ENCODE measurements at places on chromosomes 6 and 20.

- no peak for DNase-seq
These were observed 368.4 kb upstream of the MAP3K7 start for GRCh38 chr6:90955246-90955645.

- no peak for DNase-seq
These were observed 49.7 kb downstream of the JPH2 start for GRCh38 chr20:44137266-44137801.

GRCh38 chr6:1801401-1801800 is 191.7 kb downstream of the FOXC1 start:
- no peak for DNase-seq

- no peak for DNase-seq
These were observed 127.5 kb downstream of the CDKAL1 start for GRCh38 chr6:20661721-20662120.

- no peak for DNase-seq
These were observed 171.8 kb upstream of the LAMA2 start for GRCh38 chr6:128711149-128711548.

GRCh38 chr6:10256113-10256690 is 158.7 kb downstream of the TFAP2A start:
- no peak for DNase-seq

DNA sequence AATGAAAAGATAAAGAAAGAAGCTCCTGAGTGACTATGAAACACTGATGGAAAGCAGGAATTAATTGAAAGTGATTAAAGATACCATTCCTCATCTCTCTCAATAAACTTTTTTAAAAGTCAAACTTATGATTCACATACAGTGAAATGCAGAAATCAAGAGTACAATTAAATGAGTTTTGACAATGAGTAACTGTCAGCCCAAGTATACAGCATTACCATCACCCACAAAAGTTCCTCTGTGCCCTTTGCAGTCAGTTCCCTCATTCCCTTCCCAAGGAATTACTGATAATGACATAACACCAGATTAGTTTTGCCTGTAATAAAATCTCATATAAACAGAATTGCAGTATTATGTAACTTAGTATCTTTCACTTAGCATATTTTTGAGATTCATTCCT is 44.5 kb downstream of the ATG5 start:
- DNase-seq, result no peak

- DNase-seq, result no peak
These were observed 89.4 kb upstream of the PAK5 start for GRCh38 chr20:9928281-9928737.

DNA sequence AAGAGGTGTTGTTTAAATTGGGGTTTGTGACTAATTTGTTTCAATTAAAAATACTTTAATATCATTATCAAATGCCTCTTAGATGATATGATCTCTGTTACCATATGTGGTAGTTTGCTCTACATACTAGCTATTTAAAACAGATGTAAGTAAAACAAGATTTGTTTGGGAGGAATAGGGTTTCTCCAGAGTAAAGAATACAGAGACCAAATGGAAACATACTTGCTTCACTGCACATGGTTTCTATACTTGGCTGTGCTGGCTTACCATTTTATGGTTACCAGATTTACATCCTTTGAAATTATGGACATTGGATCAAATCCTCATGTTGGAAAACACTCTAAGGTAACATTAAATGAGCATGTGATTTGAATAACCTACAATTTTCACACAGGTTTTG is 588.3 kb downstream of the CD109 start:
- no peak for DNase-seq

DNA sequence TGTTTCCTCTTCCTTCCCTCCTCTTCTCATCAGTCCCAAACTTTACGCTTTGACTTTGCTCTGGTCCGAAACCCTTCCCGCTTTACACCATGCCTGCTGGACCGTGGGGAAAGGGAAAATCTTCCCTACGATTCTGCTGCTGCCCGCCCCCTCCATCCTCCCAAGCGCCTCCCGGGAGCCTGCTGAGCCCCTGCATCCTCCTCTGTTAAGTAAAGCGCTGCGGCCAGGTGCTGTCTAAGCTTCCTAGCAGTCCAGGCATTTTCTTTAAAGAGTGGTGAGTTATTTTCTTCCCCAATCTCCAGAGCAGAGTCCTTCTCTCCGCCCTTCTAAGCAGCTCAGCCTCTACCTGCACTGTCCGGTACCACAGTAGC is 376.3 kb downstream of the RNGTT start:
- no peak for DNase-seq

- DNase-seq, result peak; percentile 43
These were observed 70.7 kb upstream of the PRSS16 start for GRCh38 chr6:27176523-27177484.

DNA sequence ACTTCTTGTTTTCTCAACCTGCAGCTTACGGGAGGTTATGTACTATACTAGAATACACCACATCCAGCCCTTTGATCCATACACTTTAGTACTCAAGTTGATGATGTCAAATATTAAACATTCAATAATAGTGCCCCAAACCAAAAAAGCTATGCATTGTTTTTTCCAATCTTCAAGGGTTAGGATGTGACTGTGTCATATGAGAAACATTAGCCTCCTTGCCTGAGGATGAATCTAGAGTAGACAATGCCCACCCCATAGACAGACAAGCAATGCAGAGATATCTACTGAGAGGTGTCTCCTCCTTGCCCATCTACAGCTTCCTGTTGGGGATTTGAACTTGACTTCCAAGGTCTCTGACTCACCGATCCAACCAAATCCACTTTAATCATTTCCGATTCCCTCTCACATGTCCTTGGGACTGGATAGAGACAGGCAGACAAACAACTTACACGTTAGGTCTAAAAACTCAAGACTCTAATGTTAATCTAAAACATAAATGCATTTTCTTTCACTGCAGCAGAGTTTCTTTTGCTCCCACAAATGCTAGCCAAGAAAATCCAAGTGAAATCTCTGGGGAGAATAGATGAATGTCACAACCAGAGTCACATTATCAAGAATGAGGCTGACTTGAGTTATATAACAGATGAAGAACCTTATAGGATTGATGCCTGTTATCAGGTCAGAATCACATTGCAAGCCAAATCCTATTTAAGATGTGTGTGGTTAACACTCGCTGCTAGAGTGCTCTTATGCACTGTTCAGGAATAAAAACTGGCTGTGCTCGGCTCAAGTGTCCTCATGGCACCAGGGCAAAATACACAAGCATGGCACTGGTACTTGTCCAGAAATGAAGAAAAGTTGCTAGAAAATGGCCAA is 75.5 kb upstream of the TNFAIP3 start:
- DNase-seq, result no peak

- DNase-seq, result no peak
These were observed 462.5 kb downstream of the CDH26 start for GRCh38 chr20:60420676-60421229.

- no peak for DNase-seq
These were observed 229.2 kb downstream of the PHF3 start for GRCh38 chr6:63864671-63865318.

GRCh38 chr6:162234631-162235030 is 492.9 kb downstream of the PRKN start:
- DNase-seq, result no peak

DNA sequence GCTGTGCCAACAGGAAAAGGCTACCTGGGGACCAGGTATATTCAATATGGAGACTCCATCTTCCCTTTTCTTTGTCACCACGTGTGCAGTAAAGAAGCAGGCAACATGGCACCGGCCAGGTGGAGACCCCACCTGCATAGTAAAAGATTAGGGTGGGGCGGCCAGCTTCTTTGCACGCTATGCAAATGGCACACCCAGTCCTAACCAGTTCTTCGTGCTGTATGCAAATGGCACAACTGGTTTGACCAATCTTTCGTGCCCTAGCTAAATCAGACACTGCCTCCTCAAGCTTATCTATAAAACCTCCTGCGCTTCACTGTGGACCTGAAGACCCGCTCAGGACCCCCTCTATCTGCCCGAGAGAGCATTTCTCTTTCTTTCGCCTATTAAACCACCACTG is 88.8 kb upstream of the EZR start:
- DNase-seq, result no peak

- no peak for DNase-seq
These were observed 306.7 kb downstream of the PLCB1 start for GRCh38 chr20:8438748-8439147.

GRCh38 chr20:37726971-37727956 is 33.4 kb downstream of the CTNNBL1 start:
- no peak for DNase-seq

- no peak for DNase-seq
These were observed 41.3 kb upstream of the DDR1 start for GRCh38 chr6:30842754-30843610.

- no peak for DNase-seq
These were observed 15.4 kb downstream of the PNISR start for GRCh38 chr6:99409672-99410071.

DNA sequence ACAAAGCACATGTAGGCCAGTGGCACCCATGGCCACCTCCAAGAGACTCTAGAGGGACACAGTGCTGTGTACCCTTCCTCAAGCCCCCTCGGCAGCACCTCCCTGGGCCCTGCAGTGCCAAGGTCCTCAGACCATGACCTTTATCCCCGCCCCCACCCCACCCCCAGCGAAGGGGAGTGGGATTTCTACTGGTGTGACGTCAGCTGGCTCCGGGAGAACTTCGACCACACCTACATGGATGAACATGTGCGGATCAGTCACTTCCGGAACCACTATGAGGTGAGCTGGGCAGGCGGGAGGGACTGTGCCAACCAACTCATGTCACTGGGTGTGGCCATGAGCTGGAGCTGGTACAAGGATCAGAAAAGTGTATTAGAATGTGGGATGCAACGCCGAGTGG is 38.0 kb downstream of the TTLL9 start:
- no peak for DNase-seq

DNA sequence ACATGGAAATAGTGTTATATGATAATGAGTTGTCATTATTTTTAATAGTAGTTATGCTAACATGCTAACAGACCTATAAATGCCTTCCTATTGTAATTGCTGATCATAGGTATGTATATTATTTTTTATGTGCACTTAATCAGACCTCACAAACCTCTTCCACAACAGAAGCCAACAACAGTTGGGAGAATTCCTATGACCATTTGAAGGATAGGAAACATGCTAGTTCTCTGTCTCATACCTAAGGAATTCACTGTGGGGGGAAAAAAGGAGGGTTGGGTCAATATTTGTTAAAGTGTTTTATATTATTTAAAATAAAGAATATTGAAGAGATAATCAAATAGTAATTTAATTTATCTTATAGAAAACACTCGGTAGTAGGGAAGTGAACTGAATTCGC is 990.9 kb downstream of the EPHA7 start:
- DNase-seq, result no peak

DNA sequence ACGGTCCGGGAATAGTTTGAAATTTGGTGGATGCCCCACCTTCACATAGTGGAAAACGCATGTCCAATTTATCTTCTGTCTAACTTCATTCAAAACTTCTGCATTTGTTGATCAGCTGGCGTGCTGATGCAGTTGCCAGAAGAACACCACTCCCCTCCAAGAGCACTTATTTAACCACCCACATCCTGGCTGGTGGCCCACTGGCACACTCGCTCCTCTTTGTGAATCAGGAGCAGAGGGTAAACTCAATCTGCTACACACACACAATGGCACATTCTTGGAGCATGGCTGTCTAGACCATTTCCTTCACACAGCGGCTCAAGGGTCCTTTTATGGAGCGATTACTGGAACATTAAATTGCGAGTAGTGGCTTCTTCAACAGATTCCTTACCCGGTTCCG is 55.1 kb upstream of the CEP162 start:
- DNase-seq, result no peak

DNA sequence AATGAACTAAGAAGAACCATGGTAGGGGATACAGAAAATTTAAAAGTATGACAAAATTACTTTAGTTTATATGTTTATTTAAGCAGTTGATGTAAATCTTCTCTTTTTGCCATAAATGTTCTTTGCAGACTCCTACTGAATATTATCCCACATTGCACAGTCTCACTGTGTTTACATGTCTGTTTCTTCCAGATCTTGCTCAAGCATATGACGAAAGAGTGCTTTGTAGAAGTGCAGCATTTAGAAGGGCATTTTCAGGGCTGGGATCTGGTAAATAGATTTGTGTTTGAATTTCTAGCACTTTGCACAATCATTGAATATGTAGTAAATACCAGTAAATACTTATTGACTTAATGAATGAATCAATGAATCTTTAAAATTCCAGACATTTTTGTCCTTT is 152.0 kb upstream of the EPHA7 start:
- no peak for DNase-seq

GRCh38 chr6:140661691-140662090 is 1287.2 kb upstream of the CITED2 start:
- no peak for DNase-seq

DNA sequence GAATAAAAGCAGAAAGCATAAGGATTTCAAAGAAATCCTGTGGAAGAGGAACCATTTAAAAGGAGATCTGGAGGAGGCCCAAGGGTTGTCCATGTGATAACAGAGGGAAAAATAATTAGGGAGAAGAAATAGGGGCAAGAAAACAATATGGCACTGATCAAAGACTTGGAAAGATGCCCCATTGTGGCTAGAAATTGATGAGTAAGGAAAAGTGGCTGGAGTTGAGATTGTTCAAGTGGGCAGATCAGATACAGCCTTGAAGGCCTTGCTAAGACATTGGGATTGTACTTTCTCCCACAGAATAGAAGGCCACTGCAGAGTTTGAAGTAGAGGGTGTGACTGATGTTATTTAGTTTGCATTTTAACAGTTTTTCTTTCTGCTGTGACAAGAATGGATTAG is 213.3 kb downstream of the CBLN4 start:
- no peak for DNase-seq

DNA sequence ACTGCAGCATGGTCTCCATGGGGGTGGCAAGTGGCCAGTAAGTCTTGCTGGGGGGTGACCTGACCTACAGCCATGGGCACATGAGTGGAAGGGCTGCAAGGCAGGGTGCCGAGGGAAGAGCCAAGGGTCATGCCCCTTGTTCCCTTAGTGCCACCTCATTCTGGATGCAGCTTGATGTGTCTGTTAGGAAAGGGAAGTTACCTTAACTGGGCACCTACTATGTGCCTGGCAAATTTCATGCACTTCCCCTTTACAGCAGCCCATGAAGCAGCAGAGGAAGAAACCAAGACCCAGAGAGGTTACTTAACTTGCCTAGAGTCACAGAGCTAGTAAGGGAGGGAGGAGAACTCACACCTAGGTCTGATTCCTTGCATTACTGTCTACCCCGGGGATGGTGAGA is 174.0 kb downstream of the MRPL14 start:
- no peak for DNase-seq

DNA sequence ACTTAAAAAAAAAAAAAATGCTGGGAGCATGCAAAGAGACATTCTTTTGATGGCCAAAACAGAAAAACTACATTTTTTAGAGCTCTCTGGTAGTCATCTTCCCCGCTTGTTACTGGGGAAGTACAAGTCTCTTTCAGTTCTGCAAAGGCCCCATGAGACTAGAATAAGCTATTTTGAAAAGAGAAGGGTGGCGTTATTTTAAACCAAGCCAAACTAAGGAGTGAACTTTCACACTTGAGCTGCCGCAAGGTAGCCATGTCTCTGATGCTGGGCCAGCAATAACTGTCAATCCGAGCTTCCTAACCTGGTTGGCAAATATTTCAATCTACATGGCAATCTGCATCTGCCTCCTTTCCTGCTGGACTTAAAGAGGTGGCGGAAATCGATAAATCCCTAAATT is 96.7 kb downstream of the L3MBTL3 start:
- no peak for DNase-seq

All from stimulated activated CD8-positive, alpha-beta memory T cell treated with anti-CD3 and anti-CD28 coated beads, Interleukin-4, amount 100 ng/mL, for 4 hours (primary cell).